GM20000 (cell line): ENCODE measurements at places on chromosomes 4 and X.

DNA sequence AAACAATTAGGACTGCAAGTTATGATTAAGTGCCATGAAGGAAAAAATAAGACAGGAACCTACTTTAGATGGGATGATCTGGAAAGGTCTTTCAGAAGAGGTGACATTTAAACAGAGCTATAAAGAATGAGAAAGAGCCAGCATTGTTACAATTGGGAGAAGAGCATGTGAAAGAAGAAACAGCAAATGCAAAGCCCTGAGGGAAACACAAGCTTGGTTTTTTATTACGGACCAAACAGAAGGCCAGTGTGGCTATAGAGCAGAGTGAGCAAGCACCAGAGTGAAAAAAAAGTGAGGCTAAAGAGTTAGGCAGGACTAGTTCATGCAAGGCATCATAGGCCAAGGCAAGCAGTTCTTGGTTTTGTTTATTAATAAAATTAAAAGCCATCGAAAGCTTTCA is 175.6 kb downstream of the RBMX2 start:
- no peak for DNase-seq

DNA sequence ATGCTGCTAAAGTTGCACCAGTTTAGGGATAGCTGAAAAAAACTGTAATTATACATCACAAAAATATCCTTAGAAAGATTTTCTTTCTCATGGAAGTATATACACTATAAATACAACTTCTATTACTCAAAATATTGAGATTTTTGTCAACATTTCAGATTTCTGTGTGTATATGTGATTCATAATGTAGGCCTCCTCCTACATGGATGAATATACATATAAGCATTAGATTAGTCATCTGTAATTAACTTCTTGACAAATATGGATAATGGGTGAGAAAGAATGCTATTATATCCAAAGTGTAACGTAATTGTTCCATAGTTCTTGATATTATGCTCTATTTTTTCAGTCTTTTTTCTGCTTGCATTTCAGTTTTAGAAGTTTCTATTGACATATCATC is 124.9 kb downstream of the CBLL2 start:
- no peak for DNase-seq

DNA sequence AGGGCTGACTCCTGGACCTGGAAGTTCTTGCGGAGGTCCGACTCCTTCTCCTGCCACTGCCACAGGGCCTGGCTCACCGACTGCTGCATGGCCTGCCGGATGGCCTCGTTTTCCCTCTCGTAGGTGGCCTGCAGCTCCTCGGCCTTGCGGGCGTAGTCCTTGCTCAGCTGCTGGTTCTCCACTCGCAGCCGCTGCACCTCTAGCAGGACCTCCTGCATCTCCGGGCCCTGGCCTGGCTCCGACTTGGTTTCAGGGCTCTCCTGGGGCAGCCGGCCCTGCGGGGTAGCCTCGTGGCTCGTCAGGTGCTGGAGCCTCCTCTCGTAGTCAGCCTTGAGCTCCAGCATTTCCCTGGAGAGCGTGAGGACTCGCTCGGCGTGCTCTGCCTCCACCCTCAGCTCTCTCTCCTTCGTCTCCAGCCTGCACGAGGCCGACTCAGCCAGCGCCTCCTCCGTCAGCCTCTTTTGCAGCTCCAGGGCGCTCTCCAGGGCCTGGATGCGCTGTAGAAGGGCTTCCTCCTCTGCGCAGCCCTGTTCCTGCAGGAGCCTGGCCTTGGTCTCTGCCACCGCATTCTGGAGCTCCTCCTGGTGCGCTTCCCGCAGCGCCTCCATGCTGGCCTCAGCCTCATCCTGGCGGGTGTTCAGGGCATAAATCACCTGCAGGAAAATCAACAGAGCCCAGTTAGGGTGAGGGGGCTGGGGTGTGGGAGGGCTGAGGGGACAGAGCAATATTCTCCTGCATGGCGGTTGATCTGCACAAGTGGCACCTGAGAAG is 72.2 kb downstream of the FAM184B start:
- no peak for DNase-seq

GRCh38 chrX:40773809-40774208 is 38.5 kb upstream of the MED14 start:
- no peak for DNase-seq

DNA sequence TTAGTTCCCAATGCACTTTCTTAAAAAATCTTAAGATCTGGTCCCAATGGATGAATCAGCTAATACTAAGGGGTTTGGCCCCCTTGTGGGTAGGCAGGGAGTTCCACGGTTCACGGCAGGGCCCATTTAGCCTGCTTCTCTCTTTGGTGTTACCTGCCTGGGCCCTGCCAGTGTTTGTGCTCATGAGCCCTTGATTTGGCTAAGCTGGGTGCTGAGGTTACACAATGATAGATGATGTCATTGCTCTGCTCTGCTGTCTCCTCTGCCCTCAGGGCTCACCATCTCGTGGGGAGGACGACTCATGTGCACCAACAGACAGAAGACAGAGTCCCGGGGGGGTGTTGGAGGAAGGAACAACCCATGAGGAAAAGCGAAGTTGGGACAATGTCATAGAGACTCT is 24.4 kb downstream of the RTL5 start:
- DNase-seq, result no peak

- DNase-seq, result no peak
These were observed 44.1 kb upstream of the CLDN24 start for GRCh38 chr4:183366206-183366835.

GRCh38 chr4:67436742-67437141 is 108.6 kb downstream of the CENPC start:
- DNase-seq, result no peak

GRCh38 chr4:24949970-24950369 is 37.1 kb upstream of the CCDC149 start:
- DNase-seq, result no peak

GRCh38 chr4:26912069-26912468 is 51.4 kb downstream of the STIM2 start:
- DNase-seq, result no peak

GRCh38 chr4:150938873-150939499 is 76.1 kb downstream of the LRBA start:
- no peak for DNase-seq

DNA sequence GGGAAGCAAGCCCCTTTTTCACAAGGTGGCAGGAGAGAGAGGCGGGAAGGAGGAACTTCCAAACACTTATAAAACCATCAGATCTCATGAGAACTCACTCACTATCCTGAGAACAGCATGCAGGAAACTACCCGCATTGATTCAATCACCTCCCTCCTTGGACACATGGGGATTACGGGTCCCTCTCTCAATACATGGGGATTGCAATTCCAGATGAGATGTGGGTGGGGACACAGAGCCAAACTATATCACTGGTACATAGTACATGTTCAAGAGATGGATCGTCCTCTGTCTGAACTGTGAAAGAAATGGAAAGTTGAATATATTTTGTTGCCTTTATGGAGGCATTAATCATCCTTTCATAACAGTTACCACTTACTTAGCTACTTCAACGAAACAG is 12.8 kb downstream of the EREG start:
- no peak for DNase-seq

- DNase-seq, result peak; percentile 85
These were observed 64.7 kb downstream of the TBC1D14 start for GRCh38 chr4:6974138-6974848.

- DNase-seq, result no peak
These were observed 914 bp downstream of the MYOZ2 start for GRCh38 chr4:119136546-119136945.

DNA sequence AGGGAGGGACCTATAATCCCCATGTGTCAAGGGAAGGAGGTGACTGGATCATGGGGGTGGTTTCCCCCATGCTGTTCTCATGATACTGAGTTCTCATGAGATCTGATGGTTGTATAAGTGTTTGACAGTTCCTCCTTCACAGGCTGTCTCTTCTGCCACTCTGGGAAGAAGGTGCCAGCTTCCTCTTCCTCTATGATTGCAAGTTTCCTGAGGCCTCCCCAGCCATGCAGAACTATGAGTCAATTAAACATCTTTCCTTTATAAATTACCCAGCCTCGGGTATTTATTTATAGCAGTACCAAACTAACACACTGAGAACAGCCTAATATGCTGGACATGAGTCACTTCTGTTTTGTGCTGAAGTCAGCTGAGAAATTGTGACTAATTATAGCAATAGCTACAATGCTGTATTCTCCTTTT is 656.9 kb upstream of the CPEB2 start:
- DNase-seq, result no peak

- no peak for DNase-seq
These were observed 109.4 kb upstream of the FAM9C start for GRCh38 chrX:13153796-13154195.

- peak; percentile 25 for DNase-seq
These were observed 51.2 kb upstream of the CHRNA9 start for GRCh38 chr4:40283968-40284367.

DNA sequence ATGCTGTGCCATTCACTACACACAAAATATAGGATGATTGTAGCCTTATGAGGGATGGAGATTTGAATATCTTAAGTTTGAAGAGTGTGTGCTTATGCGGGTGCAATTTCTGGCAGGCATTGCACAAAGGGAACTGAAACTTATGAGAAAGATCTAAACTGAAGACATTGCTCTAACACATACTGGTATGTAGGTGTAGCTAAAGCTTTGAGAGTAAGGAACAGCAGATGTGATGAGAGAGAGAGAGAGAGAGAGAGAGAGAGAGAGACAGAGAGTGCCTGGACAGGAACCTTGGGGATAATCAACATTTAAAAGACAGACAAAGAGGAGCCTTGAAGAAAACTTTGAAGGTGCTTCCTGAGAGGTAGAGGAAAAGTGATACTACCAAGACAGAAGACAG is 379.7 kb downstream of the SPRY1 start:
- DNase-seq, result peak; percentile 29

DNA sequence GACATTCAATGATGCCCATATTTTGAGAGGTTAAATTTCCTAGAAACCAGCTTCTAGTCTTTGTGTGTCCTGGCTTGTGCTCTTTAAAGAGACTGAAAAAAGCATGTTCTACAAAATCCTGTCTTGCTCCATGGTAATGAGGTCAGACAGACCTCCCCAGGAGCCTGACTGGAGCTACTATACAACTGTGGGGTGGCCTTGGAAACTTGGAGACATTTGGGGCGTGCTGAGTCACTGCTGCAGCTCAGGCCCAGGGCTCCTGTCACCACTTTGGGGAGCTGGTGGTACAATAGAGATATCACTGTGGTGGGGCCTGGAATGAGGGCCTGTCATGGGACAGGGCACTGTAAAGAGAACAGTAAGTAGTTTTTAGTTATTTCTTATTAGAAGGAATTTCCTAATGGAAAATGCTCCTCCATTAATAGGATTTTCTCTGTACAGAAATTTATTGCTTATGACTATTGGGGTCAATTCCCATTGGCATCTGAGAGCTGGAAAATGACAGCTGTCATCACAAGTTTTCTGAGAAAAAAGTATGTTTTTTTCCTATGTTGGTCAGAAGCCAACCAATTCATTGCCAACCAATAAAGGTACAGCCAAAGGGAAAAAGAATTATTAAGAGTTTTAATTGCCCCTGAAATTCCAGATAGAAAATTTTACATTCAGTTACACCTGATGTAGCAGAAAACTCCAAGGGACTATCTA is 207.4 kb upstream of the JADE1 start:
- no peak for DNase-seq

GRCh38 chrX:70166601-70167590 is 10.4 kb upstream of the DGAT2L6 start:
- DNase-seq, result no peak
